Left renal cortex interstitium (tissue), 4 donors: ENCODE measurements at places on chromosomes 3 and 15.

GRCh38 chr15:77591968-77592613, 40.6 kb downstream of the LINGO1 start:
- no peak for DNase-seq

DNA sequence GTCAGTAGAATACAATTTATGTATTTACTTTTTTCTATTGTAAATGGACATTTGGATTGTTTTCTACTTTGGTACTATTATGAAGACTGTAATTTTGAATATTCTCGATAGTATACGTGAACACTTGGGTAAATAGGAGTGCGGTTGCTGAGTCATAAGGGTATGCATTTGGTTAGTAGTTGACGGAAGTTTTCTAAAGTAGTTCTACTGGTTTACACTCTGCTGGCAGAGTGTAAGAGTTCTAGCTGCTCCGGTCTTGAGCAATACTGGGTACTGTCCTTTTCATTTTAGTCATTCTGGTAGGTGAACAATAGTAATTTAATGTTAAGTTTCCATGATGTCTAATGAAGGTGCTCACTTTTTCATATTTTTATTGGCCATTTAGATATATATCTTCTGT, 70.0 kb downstream of the MEF2A start:
- no peak for DNase-seq

DNA sequence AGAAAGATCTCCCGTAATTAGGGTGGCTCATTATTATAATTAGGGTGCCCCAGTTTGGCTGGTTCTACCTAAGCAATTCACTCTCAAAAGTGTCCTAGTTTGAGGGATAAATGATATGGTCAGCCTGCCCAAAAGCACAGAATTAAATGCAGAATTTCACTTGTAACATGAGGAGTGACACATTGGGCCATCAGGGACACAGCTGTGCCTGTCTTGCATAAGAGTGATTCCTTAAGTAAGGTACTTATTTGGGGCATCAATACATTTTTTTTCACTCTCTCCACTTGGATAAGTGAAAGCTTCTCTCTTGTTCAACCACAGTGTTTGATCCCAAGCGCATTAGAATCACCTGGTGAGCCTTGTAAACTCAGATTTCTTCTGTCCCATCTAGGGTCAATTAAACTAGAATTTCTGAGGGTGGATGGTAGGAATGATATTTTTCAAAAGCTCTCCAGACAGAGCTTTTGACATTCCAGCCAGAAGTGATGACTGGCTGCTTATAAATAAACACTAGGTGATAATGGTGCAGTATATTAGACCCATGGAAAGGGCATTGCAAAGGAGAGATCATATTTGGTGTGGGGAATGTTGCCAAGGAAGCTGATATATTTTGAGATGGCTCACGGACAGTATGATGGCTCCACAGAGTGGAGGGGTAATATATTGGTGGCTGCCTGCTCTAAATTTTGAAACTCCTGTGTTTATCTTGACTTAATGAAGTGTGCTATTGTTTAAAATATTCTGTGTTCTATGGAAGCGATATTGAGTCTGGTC, 458.1 kb upstream of the RASGRP1 start:
- no peak for DNase-seq

DNA sequence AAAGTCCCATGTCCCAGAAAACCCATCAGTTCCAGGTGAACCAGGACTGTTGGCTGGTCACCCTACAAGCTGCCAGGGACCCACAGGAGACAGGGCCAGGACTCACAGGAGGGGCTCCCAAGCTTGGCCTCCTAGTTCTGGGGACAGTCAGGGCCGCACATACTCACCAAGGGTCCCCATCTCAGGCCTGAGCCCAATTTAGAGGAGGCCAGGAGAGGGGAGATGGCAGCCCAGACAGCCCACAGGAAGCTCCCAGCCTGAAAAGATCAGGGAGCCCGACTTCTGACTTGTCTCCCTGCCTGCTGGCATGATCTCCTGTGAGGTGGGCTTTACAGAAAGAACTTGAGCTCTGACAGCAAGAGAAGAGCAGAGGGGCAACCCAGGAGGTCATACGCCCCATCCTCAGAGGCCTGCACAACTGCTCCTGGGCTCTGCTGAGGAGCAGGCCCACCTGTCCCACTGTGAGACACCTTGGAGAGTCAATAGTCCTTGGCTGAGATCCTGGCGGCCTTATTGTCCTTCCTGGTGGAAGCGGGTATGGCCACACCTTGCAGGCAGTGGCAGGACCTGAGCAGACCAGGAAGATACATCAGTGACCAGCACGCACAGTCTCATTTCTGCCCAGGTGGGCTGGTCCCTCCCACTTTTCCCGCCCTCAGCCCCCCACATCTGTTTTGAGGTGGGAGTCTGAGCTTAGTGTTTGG, 2.5 kb upstream of the ISLR start:
- no peak for DNase-seq

DNA sequence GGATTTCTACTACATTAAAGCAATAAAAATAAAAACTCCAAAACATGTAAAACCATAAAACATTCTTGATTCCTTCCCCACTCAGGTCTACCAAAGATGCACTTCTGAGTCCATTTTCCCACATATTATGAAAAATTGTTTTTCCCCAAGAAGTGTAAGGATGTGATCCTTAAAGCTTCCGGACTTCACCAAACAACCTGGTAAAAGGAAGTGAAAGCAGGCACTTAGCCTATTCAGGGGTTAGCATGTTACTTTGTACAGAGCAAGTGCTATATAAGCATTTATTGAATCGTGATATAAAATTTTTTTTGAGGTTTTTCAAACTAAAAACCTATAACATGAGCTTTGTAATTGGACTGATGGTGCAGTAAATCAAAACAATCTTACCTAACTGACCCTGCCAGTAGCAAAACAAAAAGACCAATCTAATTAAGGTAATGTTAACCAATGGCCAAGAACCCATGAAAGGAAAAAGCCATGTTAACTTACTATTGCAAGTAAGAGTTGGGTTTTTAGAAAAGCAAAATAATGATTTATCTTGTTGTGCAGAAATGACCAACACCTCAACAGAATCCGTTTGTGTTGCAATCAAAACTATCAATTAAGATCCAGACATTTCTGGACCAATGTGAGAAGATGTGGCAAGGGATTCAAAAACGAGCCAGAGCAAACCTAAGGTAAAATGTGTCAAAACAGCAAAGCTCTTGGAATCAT, 1.8 kb downstream of the SETD2 start:
- DNase-seq: no peak

DNA sequence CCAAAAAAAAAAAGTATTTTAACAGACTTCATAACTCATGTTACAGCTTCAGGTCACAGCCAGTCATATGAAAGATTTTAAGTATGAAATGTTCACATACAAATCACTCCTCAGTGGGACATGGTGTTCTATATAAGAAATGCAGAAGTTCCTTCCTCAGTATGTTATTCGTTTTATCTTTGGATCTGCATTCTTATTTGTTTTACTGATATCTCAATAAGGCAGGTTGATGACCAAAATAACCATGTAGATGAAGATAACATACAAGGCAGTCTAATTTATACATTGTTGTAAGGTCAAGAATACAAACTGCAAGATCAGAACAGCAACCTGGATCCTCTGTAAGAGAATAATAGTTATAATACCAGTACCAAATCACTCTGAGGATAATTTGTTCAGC, 75.6 kb downstream of the CHAC1 start:
- no peak for DNase-seq

- DNase-seq: peak; percentile 33
These were observed 62.5 kb upstream of the GBE1 start for GRCh38 chr3:81823882-81824395.

GRCh38 chr15:98896802-98897732, 110.5 kb downstream of the PGPEP1L start:
- DNase-seq: no peak

- DNase-seq: no peak
These were observed 61.1 kb upstream of the TMCO5A start for GRCh38 chr15:37873336-37873735.

DNA sequence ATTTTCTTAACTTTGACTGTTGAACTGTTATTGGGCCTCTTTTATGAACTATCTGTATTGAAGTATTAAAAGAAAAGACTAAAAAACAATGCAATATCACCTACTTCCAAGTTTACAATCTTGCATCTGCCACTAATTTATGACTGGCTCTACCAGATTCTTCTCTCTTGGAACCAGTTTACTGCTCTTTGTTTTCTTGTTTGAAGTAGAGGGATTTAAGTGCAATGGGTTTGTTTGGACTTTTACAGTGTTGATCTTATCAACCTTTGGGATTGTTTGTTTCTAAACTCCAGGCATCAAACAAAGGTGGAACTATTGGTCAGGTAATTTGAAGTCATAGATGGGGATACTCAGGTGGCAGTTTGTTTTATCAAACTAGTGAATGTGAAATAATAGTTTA, 43.0 kb upstream of the MEIS2 start:
- no peak for DNase-seq

GRCh38 chr15:74196175-74196574, 6.4 kb downstream of the STRA6 start:
- no peak for DNase-seq

DNA sequence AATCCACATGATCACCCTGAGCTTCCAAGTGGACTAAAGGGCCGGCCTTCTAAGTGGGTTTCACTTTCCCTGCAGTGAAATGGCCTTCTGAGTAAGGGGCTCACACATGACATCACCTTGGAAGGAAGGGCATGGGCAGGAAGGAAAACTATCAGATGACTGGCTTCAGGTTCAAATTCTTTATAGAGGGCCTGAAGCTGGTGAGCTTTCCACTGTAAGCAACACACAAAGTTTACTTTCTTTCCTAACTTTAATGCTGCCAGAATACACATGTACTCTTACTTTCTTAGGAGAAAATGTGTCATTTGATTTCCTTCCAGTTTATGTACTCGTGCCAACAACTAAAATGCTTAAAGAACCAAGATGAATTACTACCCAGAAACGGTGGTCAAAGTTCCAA, 475.6 kb downstream of the FOXP1 start:
- no peak for DNase-seq

GRCh38 chr15:101489599-101490407, at the start of gene PCSK6:
Gene PCSK6 (minus strand): TSS chr15:101489707. CDS start chr15:101489670, 37 bp downstream.
- no peak for DNase-seq

DNA sequence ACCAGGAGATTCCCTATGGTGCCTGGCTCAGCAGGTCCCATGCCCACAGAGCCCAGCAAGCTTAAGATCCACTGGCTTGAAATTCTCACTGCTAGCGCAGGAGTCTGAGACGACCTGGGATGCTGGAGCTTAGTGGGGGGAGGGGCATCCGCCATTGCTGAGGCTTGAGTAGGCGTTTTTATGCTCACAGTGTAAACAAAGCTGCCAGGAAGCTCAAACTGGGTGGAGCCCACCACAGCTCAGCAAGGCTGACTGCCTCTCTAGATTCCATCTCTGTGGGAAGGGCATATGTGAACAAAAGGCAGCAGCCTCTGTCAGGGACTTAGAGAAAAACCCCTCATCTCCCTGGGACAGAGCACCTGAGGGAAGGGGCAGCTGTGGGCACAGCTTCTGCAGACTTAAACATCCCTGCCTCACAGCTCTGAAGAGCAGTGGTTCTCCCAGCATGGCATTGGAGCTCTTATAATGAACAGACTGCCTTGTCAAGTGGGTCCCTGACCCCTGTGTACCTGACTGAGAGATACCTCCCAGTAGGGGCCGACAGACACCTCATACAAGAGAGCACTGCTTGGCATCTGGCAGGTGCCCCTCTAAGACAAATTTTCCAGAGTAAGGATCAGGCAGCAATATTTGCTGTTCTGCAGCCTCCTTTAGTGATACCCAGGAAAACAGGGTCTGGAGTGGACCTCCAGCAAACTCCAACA, 231.5 kb upstream of the SETMAR start:
- DNase-seq: no peak

GRCh38 chr3:193270451-193270850, 29.4 kb downstream of the PLAAT1 start:
- DNase-seq: no peak

- DNase-seq: peak; percentile 77
These were observed 24.4 kb downstream of the NR2F2 start for GRCh38 chr15:96354731-96355567.

- no peak for DNase-seq
These were observed 50.2 kb downstream of the ATP11B start for GRCh38 chr3:182843478-182843877.

GRCh38 chr3:83193526-83193925, 1432.1 kb upstream of the GBE1 start:
- DNase-seq: no peak

- no peak for DNase-seq
These were observed 237.3 kb downstream of the PDCD6IP start for GRCh38 chr3:34035775-34036174.

- no peak for DNase-seq
These were observed 325.0 kb downstream of the CGGBP1 start for GRCh38 chr3:87733671-87734367.

DNA sequence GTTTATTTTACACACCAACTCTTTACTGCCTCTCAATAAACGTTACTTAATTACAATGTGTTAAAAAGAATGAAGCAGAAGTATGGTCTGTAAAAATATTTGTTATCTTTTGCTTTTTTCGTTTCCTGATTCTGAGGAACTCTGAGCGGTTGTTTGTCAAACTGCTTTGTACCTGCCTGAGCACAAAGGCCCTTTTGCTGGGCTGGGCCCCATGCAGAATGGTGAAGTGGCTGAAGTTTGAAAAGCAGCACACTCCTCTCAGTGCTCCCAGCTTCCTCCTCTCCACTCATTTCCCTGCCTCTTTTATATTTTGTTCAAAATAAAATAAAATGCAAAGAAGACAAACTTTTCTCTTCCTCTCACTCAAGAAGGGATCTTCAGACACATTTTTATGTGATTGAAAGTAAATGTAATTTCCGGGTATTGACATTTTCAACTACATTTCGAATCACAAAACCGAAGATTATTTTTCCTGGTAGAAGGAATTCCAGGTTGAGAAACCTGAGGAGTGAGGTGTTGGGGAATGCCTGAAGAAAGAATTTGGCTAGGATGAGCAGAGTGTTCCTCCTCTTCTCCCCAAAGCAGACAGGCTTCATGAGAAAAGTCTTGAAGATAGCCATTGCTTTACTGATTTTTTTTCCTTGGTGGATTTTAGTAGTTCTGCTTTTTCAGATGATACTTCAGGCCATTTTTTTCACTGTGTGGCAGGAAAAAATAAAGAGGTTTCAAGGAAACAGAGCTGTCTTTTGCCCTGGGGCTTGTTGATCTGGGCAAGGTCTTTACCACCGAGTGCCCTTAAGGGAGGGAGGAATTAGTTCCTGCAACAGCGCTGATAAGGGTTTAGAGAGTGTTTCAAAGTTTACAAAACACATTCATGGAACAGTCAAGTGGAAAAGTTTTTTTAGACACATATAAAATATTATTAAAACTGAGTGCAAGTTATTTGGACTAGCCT, 229.8 kb downstream of the NFKBIZ start:
- no peak for DNase-seq

GRCh38 chr3:186200726-186201125, 91.8 kb upstream of the ETV5 start:
- no peak for DNase-seq

GRCh38 chr15:45180201-45180600, 7.6 kb downstream of the SHF start:
- DNase-seq: no peak

DNA sequence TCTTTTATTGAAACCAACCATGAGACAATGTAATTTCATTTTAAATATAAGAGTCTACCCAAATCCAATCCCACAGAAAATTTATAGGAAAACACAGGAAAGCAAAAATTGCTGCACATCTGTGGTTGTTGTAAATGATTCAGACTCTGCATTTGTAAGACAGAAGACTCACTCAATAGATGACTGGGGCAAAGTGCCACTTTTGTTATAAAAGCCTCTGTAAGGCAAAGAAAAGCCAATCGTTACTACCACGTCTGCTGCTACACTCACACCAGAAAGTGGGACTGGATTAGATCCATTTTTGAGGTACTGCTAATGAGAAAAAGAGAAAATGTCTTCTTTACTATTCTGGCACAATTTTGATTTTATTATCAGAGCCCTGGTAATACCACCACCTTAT, 74.9 kb downstream of the SEMA6D start:
- no peak for DNase-seq
